NCI-H1048 (cell line): ENCODE measurements at places on chromosomes 11 and 22.

DNA sequence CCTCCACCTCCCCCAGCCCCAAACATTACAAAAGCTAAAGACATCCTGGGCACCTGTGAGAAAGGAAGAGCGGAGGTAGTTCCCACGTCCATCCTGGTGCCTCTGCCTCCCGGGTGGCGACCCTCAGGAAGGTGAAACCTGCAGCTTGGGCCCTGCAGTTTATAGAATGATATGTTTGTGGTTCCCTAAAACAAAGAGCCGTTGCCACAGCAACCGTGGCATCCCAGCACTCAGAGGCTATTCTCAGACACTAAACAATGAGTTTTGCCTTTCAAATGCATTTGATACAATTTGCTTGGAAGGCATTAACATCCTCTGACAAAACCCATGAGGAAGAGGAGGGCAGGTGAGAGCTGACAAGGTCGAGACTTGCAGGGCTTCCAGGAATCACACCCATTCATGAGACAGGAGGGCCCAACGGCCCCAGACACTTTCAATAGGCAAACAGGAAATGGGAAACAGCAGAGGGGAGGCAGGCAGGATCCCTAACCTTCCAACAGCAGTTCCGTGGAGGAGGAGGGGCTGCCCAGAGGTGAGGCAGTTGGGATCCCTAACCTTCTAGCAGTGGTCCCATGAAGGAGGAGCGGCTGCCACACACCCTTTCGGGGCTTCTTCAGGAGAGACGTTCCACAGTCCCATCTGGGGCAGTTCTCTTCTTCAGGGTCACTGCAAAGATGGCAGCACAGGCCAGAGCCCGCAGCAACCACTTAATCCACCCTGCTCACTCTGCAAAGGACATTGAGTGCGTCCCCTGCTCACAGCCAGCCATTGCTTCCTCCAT lies 379.2 kb downstream of the SHANK2 start:
- no peak for DNase-seq

GRCh38 chr22:45533703-45534102 lies 31.0 kb downstream of the FBLN1 start:
- no peak for DNase-seq

- no peak for DNase-seq
These were observed 59.0 kb upstream of the KCNQ1OT1 start for GRCh38 chr11:2758751-2759150.

DNA sequence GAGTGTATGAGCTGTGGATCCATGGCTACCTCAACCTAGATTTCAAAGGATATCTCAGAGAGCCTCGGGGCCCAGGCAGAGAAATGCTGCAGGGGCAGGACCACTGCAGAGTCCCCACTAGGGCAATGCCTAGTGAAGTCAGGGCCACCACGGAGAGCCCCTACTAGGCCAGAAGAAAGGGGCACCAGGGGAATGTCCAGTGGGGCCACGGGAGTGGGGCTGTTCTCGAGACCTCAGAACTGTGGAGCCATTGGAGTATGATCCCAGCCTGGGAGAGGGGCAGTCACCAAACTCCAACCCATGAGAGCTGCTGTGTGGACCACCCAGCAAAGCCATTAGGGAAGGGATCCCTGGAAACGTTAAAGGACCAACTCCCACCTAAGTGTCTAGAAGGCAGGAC lies 24.5 kb downstream of the RTL6 start:
- DNase-seq = no peak

DNA sequence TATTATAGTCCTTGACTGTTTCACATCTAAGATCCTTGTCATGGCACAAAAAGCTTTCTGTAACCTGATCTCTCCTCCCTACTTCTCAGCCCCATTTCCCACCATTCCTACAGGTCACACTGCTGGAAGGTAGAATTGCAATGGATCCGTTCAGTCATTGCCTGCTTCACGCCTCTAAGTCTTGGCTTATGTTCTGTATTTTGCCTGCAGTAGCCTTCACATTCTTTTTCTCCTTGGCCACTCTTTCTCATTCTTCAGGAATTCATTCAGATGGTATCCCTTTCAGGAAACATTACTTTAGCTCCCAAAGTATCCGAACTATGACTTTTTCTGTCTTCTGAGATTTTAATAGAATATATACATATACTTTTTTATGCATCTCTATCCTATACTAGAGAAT lies 731.5 kb downstream of the NTM start:
- no peak for DNase-seq

GRCh38 chr22:46654426-46654825 lies 34.2 kb downstream of the GRAMD4 start:
- DNase-seq = no peak

DNA sequence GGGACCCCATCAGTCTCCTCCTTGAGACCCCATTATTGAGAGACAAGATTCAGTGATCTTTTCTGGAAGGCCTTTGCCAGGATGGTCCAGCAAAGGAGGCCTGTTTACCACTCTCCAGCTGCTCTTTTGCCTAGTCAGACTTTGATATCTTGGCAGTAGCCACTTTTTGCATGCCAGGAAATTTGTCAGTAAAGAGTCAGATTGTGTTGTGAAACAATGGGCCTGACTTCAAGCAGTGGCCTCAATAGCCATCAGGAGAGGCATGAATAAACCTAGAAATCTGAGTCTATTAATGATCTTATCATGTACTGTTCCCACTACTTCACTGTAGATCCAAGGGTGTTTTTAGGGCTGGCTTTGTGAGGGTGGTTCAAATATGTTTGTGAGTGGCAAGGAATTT lies 479.4 kb downstream of the JRKL start:
- no peak for DNase-seq

DNA sequence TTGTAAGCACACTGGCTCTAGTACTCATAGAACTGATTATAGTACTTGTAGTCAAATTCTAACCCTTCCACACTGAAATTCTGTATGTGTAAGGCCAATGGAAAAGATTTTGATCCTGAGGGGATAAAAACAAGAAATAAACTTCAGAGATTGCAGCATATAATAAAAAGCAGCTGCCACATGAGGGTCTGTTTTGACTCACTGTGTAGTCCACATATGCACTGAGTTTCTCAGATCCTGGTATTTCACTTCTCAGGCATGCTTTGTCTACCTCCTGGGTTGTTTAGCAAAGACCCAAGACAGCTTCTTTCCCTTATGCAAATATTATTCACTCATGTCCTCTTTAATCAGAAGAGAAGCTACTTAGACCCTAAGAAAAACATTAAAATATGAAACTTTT lies 71.1 kb upstream of the SLC5A12 start:
- no peak for DNase-seq
